ENCODE measurements at places on chromosomes 1 and 21.

DNA sequence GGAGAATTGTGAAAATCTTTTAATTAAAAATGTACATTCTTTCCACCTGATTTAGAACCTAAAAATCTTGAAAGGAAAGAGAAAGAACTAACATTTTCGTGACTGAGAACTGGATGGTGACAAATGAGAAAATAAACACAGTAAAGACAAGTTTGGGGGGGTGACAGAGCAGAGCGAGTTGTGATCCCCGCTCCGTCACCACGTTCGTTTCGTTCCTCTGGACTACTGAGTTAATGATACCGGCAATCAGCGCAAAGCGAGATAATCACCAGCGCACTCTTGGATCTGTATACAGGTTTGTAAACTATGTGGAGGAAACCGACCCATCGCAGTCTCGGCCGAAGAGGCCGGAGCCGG is 31.2 kb upstream of the CFAP126 start:
- no peak for DNase-seq

GRCh38 chr1:101237229-101237837 is 514 bp downstream of the S1PR1 start:
- DNase-seq: no peak

GRCh38 chr1:154861607-154862094 is 8.4 kb downstream of the KCNN3 start:
- DNase-seq: no peak

- DNase-seq: no peak
These were observed 7.4 kb upstream of the LRRN2 start for GRCh38 chr1:204692841-204693356.

- no peak for DNase-seq
These were observed 60.6 kb downstream of the UCHL5 start for GRCh38 chr1:192998536-192998935.

- DNase-seq: no peak
These were observed 24.3 kb upstream of the ENO1 start for GRCh38 chr1:8902765-8903164.

DNA sequence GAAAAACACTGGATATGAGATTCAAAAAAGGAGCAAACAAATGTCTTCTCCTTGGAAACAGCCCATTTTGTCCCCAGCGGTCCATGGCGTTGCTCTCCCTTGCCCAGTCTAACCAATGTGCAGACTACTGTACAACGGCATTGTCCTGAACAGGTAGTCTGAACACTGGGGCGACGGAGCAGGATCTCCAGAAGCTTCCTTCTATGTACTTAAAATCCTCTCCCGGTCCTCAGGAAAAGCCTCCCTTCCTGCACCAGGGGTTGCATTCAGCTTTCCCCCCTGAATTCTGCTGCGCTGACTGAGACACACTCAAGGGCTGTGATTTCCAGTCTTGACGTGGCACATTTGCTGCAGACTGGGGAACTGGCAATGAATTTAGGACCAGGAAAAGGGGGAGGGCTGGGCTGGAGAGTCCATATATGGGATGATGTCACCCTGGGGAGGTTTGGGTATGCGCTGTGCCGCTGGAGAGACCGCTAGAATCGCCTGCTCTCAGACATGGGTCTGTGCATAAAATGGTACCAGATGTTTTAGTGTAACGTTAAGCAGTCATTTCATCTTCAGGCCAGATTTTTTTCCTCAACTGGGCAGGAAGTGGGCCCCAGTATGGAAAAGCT is 275.9 kb upstream of the C1orf105 start:
- peak; percentile 90 for DNase-seq

GRCh38 chr1:85374160-85374559 is 90.8 kb downstream of the DDAH1 start:
- no peak for DNase-seq

DNA sequence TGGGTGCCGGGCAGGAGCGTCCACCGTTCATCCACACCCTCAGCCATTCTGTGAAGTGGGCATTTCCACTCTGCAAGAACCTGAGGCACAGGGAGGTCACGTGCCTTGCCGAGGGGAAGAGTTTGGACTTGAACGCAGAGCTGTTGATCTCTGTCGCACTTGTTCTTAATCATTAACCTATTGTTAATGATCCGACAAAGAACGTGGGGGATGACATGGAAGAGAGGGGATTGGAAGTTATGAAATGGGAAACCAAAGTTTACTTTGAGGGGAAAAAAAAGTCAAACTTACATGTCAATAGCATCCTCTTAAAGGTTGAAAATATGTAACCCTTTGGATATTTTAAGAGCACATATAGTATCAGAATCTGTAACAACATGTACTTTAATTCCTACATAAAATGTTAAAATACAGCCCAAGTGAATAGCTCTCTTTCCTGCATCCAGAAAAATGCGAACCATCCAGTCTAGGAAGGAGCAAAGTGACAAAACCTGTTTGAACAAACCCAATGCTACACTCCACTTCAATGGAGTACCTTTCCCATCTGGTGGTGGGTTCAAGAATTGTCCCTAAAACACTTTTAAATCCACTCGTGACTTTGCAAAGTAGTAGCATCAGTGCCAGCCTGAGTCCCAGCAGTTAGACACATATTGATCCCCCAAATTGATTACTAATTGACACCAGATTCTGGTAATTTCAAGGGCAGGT is 75.5 kb downstream of the SETD4 start:
- peak; percentile 27 for DNase-seq

DNA sequence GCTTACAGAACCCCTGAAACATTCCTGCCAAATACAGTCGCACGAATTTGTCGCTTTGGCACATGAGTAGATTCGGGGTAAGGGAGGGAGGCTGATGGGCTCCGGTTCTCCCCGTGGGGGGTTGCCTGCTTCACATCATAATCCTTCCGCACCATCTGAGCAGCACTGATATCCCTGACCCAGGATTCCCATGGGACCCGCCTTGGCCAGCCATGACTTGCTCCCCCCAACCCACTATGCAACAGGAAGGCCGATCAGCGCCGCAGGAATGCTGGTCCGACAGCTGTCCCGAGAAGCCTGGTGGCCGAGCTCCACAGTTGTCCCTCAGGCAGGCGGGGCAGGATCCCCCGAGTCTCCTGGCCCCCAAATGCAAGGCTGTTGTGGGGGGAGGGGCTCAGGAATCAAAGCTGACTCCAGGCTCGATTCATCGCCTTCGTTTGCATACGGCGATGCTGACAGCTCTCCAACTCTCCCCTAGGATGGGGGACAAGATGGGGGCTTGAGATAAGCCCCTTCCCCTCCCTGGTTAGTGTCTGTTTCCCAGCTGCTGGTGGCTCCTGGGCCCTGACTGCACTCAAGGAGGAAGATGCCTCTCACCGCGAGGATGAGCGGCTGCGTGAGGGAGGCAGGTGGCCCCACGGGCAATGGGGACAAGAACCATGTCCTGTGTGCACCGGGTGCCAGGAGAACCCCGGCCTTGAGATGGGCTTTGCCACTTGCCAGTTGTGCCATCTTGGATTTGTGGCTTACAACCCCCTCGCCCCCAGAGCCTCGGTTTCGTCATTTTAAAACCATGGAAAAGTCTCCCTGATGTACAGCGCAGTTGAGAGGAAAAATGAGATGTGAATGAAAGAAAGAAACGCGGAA is 9.3 kb downstream of the DRAXIN start:
- DNase-seq: no peak

DNA sequence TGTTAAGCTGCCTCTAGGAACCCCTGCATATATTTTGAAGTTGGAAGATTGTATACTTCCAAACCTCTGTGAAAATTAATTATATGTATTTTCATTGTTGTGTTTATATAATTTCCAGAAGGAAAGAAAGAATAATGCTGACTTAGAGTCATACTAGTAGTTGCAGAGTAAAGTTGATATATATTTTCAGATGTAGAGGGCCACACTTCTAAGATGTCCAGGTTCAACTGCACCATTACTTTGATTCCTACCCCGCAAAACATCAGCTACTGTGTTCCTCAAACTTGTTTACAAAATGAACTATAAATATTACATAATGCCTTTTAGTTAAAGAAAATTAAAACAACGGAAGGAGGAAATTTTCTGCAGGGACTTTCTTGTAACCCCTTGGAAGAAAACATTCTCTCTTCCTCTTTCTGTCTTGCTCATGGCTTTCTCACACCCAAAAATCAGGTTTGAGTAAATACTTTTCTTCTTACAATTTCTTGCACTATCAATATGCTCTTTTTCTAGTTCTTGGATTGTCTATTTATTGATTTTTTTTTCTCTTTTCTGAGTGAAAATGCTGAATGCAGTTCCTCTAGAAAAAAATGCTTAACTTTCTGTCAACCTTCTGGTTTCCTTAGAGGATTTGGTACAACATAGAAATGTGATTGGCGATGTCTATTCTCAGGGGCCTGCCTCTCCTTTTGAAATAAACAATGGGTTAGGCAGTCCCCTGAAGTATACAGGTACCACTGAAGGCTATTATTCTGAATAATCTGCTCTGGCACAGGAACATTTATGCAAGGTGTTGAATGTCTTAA is 867.8 kb downstream of the TTLL7 start:
- DNase-seq: no peak

- DNase-seq: no peak
These were observed 116.0 kb upstream of the ADGRL4 start for GRCh38 chr1:79122521-79122920.

DNA sequence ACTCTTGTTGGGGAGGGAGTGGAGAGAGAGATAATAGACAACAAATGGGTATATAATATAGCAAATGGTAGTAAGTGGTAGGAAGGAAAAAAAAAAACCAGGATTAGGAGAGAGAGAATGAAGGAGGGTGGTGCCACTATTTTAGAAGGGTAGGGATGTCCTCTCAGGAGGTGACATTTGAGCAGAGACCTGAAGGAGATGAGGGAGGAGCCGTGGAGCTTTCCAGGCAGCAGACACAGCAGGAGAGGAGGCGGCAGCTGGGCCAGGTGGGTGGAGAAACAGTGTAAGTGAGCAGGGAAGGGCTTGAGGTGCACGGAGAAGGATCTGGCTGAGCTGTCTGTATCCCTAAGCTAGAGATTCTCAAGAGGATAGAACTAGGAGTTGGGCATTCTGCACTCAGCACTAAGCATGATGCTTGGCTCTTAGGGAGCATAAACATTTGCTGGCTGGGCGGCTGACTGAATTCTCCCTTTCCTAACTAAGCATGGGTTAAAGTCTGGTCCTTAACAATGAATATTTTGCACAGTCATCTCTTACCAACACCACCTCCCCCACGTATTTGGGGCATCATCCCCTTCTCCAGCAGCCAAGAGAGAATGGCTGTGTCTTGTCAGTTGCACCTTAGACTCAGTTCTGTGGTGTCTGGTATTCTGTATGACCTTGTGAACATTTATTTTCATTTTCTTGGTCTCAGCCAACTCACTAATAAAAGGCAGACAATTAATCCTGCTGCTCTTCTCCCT is 27.6 kb upstream of the SARS1 start:
- DNase-seq: no peak

- no peak for DNase-seq
These were observed 25.3 kb upstream of the IFNLR1 start for GRCh38 chr1:24212376-24212775.

DNA sequence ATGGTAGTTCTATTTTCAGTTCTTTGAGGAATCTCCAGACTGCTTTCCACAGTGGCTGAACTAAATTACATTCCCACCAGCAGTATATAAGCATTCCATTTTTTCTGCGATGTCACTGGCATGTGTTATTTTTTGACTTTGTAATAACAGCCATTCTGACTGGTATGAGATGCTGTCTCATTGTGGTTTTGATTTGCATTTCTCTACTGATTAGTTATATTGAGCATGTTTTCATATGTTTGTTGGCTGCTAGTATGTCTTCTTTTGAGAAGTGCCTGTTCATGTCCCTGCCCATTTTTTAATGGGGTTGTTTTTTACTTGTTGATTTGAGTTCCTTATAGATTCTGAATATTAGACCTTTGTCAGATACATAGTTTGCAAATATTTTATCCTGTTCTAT is 87.9 kb downstream of the RPS6KC1 start:
- DNase-seq: no peak

GRCh38 chr1:167185974-167186657 is 34.6 kb upstream of the POU2F1 start:
- no peak for DNase-seq

- peak; percentile 77 for DNase-seq
These were observed 13.9 kb upstream of the CAMK1G start for GRCh38 chr1:209569455-209570207.

DNA sequence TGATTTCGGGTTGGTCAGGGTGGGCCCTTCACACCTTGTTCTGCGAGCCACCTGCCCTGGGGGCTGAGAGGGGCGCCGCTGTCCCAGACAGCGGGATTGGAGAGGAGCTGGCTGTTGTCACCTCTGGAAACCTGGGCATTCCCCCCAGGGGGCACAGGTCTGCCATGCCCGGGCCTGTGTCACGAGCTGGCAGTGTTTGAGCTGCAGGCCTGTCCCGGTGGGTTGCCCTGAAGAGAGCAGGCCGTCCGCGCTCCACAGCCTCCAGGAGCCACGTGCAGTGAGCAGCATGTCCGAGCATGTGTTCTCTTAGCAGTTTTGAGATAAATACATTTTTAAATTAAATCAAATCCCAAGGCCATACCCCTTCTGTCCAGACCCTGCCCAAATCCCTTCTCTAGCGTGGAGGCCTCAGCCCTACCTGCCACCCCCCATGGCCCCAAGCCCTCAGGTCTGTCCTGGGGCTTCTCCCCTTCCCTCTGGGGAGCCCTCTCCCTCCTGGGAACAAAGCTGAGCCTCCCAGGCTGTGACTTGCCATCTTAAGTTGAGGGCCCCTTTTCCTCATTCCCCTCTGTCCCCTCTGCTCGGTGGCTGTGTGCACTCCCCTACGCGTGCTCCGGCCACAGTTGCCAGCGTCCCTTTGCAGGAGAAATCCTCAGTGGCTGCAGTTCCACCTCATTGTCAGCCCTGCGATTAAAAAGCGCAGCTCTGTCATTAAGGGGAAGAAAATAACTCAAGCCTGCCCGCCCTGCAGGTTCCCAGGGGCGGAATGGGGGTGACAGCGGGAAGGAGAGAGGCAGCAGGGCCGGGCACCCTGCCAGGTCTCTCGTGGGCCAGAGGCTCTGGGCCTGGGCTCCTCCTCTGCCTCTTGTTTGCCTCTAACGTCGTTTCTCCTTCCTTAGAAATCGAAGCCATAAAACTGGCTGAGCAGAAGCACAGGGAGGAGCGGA is 26.6 kb downstream of the SLX9 start:
- no peak for DNase-seq

DNA sequence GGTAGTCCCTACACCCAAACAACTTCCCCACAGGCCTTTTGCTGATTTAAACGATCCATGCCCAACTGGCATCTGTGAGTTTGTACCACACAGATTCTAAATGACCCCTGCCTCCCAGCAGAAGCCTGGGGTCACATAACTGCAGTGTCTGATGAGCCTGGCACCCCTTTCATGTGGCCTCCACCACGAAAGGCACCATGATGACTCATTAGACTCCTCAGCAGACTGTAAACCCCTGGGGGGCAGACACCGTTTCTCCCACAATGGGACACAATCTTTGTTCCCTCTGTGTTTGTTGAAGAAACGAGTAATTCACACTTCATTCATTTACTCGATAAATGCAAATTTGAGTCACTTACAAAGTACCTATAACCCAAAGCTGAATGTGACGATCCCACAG is 81.6 kb downstream of the CCDC185 start:
- no peak for DNase-seq

DNA sequence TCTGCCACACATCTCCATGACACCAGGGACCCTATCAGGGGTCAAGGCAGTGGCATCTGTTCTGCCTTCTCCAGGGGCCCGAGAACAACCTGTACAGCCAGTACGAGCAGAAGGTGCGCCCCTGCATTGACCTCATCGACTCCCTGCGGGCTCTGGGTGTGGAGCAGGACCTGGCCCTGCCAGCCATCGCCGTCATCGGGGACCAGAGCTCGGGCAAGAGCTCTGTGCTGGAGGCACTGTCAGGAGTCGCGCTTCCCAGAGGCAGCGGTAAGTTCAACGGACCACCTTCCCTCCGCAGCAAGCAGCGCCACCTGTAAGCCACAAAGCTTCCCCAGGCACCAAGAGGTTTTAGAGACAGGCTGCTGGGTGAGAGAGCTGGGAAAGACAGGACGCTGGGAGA is 15.9 kb downstream of the MX2 start:
- no peak for DNase-seq

Measured in renal pelvis (tissue), 12 donors.